ENCODE measurements at places on chromosomes 13 and 19.

DNA sequence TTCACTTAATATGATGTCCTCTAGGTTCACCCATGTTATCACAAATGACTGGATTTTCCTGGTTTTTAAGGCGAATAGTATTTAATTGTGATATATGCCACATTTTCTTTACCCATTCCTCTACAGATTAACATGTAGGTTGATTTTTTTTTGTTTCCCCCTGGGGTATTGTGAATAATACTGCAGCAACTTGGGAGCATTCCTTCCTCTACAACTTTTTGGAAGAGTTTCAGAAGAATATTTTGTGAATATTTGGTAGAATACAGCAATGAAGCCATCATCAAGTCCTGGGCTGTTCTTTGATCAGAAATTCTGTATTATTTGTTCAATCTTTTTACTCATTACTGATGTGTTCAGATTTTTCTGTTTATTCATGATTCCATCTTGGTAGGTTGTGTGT, 5.6 kb upstream of the ZNF331 start:
- DNase-seq = no peak

DNA sequence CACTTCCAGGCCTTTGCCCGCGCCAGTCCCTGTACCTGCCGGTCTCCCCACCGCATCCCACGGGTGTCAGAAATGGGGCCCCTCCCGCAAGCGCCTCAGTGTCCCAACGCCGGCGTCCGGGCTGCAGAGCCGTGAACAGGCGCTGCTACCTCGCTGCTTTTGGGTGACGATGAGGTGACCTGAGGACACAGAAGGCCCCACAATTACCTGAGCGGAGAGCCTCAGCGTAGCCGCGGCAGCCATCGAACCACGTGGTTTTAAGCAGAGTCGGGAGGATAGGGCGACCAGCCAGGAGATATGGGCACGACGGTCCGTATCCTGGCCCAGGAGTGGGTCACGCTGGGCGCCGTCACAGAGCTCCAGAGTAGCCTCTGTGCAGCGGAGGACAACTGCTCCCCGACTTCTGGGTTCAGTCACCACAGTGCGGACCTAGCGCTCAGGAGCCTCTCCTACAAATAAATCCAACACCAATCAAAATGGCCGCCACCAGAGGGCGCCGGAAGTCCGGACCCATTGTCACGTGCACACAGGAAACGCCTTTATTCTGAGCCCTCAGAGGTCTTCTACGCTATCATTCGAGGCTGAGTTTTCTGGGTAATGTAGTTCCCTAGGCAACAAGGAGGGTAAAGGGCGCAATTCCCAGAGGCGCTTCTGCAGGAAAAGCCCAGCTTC, at the start of gene ZNF814:
Gene ZNF814, minus strand, starts transcription at position 478 of the 672 bp plus-strand sequence. Its CDS starts 235 bp downstream, at position 243.
- peak; percentile 85 for DNase-seq

- no peak for DNase-seq
These were observed 155.8 kb upstream of the FNDC3A start for GRCh38 chr13:48819899-48820298.

DNA sequence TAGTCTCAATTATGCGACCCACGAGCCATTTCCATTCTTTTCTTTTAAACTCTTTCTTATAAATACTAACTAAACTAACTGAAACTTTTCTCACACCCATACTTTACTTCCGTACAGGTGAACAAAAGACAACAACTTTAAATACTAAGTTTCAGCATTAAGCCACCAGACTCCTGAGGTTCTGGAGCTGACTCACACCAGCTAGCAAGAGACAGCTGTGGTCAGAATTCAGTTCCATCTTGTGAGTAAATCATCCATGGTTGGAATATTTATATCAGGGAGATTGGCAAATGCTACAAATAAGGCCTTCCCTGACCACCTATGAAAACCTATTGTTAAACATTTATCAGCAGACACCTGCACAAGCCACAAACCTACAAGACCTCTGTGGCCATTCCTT, 897.0 kb downstream of the EFNB2 start:
- DNase-seq = no peak

DNA sequence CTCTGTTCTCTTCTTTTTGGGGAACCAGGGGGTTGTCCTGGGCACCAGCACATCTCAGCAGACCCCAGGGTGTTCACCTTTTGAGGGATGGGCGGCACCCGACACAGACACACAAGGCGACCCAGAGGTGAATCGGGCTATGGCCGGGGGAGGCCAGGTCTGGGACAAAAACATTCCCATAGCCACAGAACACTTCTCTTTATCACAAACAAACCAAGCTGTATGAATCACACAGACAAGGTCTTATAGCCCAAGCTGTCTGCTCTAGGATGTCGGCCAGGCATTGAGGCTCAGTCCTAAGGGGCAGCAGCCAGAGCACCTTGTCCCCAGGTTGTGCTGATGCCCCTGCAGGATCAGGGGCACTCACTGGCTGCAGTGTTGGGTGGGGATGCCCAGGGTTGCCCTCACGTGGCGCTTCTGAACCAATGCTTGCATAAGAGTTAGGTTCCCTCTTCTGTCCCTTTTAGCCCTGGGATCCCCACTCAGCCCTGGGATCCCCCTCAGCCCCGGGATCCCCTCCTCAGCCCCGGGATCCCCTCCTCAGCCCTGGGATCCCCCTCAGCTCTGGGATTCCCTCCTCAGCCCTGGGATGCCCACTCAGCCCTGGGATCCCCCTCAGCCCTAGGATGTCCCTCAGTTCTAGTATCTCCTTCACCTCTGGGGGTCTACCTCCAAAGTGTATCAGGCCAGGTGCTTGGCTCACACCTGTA, 26.9 kb downstream of the MAU2 start:
- DNase-seq = no peak

All from H1 (cell line).